ENCODE measurements at places on chromosomes 5 and 9. TPM values are rescaled to one million over a fixed set of nuclear protein-coding genes. Genes with fewer than 3 reads are reported as not detected.

Gene PCAT7
- not detected for polyA plus RNA-seq

Gene SPATA31A3
- polyA plus RNA-seq, result not detected

Gene ARSI
- 0.77 TPM for polyA plus RNA-seq

Gene CFAP77
- not detected for polyA plus RNA-seq

Gene HNRNPK
- polyA plus RNA-seq, result 299 TPM

Gene GRIN3A
- polyA plus RNA-seq, result not detected

Gene SPATA31C1
- polyA plus RNA-seq, result not detected

Gene F2R
- 1.5 TPM for polyA plus RNA-seq
